Bronchial epithelial cell (primary cell): ENCODE measurements at places on chromosomes 5 and 9. TPM values are rescaled to one million over a fixed set of nuclear protein-coding genes. Genes with fewer than 3 reads are reported as not detected.

The LCN15 gene
- total RNA-seq = not detected in 2 replicates

DNA sequence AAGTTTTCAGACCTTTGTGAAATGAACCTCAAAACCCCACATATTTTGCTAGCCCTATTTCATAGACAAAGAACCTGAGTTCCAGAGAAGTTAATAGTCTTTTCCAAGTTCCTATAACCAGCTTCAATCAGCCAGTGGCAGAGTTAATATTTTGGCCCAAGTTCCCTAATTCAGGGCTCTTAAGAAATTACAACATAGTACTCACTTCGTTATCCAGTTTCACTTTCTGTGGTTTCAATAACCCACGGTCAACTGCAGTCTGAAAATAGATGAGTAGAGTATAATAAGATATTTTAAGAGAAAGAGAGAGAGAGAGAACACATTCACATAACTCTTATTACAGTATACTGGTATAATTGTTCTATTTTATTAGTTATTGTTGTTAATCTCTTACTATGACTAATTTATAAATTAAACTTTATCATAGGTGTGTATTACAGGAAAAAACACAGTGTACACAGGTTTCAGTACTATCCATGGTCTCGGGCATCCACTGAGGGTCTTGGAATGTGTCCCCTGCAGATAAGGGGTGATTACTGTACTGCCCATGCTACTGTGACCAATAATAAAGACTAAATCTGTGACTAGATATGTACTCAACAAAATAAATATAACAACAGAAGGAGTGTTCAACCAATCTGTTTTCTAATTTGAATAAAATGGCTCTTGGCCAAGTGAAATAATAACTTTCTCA, 9.3 kb upstream of the MYOT start:
- DNase-seq = peak; percentile 25

DNA sequence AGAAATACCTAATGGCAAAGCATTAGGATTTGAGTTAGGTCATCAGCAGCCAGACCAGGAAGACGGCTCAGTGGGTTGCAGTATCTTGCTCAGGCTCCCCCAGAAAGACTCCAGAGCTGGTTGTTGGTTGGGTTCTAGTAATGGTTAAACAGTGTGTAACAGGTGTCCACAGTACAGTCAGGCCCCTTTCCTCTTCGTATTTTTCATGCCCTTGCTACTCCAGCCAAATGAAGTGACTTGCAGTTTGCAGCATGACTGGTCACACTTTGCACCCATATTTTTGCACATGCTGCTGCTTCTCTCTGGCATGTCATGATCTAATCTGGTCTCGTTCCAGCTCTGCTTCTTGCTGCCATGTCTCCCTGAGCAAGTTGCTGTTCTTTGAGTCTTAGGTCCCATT, 60.6 kb upstream of the TRPC7 start:
- no peak for DNase-seq

The BARHL1 gene
- total RNA-seq = not detected in 2 replicates

DNA sequence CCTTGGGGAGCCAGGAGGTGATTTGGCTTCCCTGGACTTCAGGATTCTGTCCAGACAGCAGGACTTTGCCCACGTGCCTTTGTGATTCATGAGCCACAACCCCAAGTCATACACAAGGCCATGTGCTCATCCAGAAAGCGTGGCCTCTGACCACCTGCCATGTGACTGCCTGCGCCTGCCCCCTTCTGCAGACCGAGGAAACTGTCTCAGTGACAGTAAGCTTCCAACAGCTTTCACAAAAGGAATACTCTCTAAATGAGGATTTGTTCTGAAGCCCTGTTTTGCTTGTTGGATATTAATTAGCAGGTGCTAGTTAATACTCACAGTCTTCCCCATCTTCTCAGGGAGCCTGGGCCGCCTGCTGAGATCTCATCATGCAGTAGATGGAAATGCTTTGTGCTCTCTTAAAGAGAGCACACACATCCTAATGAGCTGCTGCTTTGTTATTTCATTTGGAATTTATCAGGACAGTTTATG, 36.9 kb upstream of the ANGPTL2 start:
- peak; percentile 33 for DNase-seq

DNA sequence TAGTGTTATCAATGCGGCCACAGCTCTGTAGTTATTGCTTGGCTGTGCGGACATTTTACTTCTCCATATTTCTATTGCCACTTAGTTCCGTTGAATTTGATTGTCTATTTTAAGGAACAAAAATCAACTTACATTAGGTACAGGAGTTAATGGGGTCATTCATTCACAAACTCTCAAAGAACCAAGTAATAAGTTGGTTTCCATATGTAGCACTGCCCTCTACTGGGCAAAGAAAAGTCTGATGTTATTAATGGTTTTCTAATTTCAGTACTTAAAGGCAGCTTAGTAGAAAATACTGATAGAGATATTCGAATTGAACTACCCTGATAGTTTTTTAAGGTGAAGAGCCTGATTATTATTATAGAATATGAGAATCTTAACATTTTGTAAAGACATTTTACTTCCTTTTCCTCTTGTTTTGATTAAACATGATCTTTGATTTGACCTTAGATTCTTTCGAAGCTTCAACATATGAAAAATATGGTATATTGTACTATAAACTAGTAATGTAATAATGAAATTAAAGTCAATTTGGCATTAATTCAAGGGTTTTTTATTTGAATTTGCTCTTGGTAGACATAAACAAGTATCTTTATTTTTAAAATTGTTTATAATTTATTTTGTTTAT, 119.5 kb upstream of the CTNND2 start:
- DNase-seq = peak; percentile 55

DNA sequence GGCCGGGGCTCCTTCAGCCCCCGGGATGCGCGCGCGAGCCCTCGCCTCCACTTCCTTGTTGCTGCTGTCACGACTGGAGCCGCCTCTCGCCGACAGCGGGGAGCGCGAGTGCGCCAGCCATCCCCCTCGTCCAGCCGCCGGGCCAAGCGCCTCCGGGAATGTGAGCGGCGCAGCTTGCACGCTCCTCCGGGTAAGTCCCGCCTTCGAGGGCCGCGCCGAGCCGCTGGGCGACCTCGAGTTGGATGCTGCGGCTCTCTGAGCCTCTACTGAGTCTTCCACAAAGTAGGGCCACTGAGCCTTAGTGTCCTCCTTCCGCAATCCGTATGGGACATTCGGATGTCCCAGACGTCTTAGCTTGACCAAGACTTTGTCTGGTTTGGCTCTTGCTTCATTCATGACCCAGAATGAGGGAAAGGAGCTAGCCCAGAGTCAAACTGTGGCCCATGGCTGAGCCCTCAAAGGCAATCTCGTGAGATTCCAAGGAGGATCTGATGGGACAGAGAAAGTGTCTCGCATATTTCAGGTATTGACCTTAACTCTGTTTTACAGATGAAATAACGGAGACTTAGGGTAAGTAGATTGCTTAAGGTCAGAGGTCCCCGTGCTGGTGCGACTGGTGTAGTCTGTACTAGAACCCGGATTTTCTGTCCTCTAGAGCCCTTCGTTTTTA, 586 bp downstream of the HMGXB3 start:
- peak; percentile 34 for DNase-seq

DNA sequence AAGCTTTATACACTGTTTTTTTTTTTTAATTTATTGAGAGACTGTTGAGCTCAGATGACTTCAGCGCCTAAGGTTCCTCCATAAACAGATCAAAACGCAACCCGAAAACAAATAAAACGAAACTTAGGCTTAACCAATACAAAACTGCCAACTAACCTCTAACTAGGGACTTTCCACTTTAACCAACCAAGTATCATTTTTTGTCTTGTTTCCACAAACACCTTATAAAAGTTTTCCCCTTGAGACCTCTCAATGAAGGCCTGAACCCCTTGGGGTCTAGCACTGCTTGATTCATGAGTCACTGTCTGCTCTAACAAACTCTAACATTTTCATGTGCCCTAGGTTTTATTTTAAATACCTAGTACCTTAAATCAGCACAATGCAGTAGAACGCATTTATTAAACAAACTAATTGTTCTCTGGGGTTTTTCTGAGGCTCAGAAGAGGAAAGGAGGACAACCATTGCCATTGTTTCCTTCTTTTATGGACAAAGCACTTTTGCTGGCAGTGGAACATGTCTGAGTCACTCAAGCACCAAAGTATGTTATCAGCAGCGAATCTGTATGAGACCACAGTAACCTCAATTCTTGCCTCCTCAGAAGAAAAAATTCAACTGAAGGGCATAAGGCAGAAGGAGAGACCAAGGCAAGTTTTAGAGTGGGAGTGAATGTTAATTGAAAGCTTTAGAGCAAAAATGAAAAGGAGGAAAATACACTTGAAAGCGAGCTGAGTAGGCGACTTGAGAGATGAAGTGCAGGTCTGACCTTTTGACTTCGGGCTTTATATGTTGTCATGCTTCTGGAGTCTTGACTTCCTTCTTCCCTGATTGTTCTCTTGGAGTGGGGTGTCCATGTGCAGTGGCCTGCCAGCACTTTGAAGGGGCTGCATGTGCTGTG, 97.7 kb upstream of the HCN1 start:
- no peak for DNase-seq

- DNase-seq = no peak
Observed at GRCh38 chr9:77975036-77975435, 56.6 kb downstream of the GNAQ start.

DNA sequence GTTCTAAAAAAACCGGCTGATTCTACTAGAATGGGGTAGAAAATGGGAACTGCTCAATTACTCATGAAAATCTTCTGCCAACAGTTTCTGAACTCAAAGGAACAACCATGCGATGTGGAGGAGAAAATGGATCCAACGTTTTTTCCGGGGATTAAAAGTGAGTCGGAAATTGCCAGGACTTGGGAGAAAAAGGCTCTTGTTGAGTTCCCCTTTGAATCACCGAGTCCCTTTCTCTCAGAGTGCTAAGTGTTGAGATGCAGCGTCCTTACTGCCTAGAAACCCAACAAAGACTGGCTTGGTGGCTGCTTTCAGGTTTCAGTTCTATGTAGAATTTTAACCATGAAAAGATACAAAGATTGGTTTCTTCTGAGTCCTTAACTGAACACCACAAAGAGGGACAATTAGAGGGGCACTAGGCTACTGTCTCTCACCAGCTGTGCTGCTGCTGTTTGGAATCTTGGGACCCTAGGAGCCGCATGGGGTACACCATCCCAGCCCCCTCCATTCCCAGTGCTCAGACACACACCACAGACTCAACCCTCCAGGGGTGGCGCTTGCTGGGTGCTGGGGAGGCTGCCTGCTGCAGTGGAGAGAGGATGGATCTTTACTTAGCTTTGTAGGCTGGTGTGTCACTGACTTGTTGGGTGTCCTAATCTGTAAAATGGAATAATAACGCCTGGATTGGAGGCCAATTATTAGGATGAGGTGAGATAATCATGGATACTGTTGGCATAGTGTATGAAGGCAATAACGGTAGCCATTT, 21.5 kb upstream of the NEUROG1 start:
- no peak for DNase-seq

GRCh38 chr5:127280491-127281220, 9.9 kb upstream of the MEGF10 start:
- DNase-seq = no peak

- DNase-seq = no peak
Observed at GRCh38 chr5:31469466-31469865, 62.4 kb downstream of the DROSHA start.

The FOXD4L6 gene
- 0.13 TPM in 1 of 2 replicates, not detected in the other for total RNA-seq

The ATOSB gene
- total RNA-seq = 10.3 and 12.2 TPM in 2 replicates

DNA sequence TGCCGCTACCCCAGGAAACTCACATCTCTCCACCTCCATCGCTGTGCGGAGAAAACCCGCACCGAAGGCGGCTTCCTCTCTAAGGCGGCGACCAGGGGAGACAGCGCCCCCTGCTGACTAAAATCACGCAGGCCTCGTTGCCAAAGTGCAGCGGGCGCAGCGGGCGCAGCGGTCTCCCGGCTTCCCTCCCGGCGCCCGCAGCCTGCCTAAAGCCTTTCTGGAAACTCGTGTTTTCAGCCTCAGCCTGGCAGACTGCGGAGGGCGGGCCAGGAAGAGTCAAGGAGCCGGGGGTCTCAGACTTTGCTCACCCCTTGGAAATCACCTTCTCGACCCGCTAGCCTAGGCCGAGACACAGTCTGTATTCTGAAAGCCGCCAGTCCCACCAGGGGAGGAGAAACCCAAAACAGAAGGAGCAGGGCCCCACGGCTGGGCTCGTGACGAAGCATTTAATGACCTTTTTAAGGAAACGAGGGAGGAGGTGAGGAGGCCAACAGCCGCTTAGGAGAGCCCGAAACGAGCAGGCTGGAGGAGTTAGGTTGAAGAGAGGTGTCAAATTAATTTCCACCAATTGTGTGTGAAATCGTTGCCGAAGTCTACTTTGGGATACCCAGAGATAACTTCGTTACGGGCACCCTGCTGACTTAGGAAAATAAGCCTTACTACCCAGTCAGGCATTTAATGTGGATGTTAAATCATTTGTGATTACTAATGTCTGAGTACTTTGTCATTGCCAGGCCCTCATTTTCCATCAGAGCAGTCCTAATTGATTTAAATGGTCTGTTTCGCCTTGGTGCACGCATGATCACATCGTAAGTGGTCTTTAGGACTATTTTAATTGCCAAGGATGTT, 7.3 kb upstream of the FOXB2 start:
- no peak for DNase-seq

- DNase-seq = no peak
Observed at GRCh38 chr5:133702791-133703770, 90.7 kb upstream of the FSTL4 start.

GRCh38 chr5:95244479-95244878, 40.4 kb downstream of the MCTP1 start:
- no peak for DNase-seq

GRCh38 chr5:11650936-11651335, 253.3 kb downstream of the CTNND2 start:
- no peak for DNase-seq

DNA sequence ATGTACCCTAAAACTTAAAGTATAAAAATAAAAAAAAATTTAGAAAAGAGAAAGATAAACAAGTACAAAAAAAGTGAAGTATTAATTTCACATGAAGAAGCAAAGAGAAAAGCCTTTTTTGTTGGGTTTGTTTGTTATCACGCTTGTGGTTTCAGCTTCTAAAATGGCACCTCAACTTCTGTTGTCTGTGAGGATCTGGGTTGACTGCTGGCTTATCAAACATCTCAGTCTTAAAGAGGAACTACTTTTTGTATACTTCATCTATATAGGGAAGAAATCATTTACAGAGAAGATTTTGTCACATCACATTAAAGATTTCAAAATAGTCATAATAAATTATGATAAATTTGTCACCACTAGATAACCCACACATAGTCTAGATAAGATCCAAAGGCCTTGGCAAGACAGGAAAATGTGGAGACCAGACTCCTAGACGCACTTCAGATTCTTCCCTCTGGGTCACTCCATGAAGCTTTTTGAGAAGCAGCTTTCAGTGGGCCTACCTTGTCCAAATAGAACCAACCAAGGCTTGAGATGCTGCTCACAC, 8.8 kb upstream of the ADGRV1 start:
- DNase-seq = no peak
